ENCODE measurements at places on chromosomes 7 and 10.

GRCh38 chr10:95758351-95759025, 2.5 kb downstream of the ENTPD1 start:
- no peak for DNase-seq

DNA sequence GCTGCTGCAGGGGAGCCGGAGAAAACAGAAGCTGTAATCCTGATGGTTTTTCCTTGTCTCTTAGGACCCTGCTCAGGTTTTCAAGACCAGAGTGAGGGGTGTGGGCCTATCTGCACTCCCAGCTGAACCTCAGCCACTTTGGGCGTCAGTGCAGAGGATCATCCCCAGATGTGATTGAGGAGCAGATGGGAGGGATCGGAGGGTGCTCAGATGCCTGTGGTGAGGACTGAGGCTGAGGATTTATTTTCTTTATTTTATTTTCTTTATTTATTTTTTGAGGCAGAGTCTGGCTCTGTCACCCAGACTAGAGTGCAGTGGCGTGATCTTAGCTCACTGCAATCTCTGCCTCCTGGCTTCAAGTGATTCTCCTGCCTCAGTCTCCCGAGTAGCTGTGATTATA, 13.9 kb downstream of the COL26A1 start:
- no peak for DNase-seq

DNA sequence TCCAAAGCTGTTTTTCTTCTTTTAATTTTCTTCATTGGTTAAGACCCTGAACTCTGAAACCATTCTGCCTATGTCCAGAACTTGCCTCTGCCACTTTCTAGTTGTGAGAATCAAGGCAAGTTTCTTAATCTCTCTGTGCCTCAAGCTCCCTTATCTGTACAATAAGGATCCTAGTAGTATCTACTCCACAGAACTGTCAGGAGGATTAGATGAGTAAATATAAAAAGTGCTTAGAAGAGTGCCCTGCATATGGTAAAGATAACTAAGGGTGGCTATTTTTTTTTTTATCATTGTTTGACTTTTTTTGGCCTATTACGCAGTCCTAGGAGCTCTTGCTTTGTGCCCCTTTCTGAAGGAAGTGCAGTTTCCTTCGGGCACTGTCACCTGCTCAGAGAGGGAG, 46.4 kb upstream of the RAPGEF5 start:
- no peak for DNase-seq

GRCh38 chr7:4820405-4820966, 41.3 kb downstream of the PAPOLB start:
- DNase-seq, result no peak

DNA sequence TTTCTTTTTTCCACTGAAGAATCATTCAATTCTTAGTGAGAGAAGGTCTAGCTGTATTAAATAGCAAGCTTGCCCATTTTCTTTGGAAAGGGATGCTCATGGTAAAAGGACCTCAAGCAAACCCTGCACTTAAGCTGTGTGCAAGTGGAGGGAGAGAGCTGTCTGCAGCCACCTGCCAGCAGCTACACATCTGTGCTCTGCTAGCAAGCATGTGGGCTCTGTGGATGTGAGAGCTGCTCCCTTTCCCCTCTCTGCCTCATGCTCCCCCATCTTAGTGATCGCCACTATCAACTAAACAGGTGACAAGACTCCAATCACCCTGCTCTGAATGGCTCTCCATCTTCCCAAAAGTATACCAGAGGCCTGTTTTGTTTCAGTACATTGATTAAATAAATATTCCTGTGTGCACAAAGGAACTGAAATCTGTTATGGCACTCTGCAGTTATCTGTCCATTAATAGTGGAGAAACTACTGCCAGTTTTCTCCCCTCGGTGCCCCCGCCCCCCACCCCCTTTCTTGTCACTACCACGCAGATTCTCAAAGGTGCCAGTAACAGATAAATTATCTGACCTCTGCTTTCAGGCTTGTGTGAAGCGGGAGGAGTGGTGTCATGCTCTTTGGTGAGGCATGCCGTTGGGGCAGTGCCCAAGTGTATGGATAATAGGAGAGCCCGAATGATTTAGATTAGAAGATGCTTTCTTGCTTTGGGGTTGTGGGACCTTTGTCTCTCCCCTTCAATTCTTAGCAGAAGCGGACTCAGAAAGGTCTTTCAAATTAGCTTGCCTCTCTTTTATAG, 26.4 kb downstream of the AUTS2 start:
- DNase-seq, result no peak

GRCh38 chr7:38465956-38466355, 165.2 kb downstream of the AMPH start:
- DNase-seq, result no peak

DNA sequence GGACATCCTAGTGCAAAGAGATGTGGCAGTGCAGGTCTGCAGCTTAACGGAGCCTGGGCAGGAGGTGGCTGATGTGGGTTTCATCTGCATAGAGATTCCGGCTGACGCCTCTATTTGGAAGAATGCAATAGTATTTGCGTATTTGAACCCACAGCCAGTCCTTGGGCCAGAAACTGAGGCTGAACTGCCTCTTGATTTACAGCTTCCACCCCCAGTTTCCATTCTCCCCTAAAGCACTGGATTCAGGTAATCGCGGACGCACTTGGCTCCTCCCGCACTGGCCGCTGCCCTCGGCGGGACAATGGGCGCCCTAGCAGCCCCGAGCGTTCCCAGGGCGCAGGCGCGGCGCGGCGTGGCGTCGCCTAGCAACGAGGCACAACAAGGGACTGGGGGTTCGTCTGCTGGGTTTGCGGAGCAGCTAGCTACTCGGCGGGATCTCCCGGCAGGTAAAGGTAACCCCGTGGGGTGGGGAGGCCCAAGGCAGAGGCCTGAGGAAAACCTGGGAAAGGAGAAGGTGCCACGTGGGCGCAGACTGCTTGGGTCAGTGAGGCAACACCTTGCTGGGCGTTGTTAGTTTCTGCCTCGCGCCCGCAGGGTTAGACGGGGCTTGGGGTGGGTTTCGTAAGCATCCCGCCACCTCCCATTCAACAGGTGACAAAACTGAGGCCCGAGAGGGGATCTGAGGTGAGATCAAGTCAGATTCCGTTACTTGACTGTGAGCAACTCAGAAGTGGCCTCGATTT, at the start of gene ARMC3:
TSS of gene ARMC3 (plus strand) at position 393 of the 743 bp plus-strand sequence. CDS start 3,944 bp downstream, outside the sequence.
- peak; percentile 80 for DNase-seq

GRCh38 chr7:44673771-44674170, 67.3 kb downstream of the OGDH start:
- DNase-seq, result no peak

- no peak for DNase-seq
Observed at GRCh38 chr7:70392877-70393435, 739.0 kb upstream of the GALNT17 start.

DNA sequence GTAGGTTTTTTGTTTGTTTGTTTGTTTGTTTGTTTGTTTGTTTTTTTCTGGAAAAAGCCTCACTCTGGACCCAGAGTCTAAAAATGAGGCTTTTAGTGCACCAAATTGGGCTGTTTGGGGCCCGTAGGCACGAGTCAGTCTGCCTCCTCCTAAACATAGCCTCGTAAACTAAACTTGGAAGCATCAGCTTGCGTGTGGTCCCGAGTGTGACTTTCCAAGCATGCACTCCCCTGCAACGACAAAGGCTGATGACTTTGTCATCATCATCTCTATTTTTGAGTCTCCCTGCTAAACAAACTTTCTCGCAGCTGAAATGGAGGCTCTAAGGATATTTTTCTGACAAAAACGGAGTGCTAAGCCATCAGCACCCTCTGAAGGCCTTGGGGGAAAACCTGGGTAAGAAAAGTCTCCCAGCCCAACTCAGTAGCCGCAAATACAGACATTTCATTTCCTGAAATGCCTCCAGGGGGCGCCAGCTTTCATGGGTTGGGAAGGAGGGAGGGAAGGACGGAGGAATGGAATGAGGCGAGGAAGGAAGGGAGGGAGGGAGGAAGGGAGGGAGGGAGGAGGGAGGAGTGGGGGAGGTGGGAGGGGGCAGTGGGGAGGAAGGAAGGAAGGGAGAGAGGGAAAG, 245.9 kb downstream of the KCNMA1 start:
- peak; percentile 51 for DNase-seq

- no peak for DNase-seq
Observed at GRCh38 chr10:712089-712488, 22.6 kb upstream of the DIP2C start.

DNA sequence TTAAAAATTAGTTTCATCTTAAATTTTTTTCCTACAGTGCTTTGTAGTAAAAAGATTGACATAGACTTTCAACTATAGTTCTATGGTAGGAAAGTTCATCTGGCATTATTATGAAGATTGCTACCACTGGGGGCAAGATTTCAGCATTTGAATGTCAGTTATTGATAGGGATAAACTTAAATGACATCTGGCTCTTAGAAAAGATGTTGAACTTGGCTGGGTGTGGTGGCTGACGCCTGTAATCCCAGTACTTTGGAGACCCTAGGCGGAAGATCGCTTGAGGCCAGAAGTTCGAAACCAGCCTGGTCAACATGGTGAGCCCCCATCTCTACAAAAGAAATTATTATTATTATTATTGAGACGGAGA, 1.4 kb upstream of the TRA2A start:
- no peak for DNase-seq

DNA sequence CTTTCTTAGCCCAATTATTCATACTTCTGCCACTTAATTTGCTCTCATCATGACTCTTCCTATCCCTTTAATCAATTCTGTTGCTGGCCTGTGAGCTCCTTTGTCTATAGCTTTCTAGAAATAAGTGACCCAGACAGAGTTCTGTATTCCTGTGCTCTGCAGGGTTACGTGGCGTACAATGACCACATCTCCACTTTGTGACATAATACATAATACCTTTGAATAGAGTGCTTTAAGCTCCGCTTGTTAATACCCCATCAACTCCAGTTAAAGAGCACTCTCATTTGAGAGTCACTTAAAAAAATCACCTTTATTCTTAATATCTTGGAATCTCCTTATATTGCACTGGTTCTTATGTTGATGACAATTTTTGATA, 619.0 kb downstream of the PARD3 start:
- DNase-seq, result no peak

GRCh38 chr7:114540291-114540690, 125.7 kb downstream of the FOXP2 start:
- DNase-seq, result no peak

DNA sequence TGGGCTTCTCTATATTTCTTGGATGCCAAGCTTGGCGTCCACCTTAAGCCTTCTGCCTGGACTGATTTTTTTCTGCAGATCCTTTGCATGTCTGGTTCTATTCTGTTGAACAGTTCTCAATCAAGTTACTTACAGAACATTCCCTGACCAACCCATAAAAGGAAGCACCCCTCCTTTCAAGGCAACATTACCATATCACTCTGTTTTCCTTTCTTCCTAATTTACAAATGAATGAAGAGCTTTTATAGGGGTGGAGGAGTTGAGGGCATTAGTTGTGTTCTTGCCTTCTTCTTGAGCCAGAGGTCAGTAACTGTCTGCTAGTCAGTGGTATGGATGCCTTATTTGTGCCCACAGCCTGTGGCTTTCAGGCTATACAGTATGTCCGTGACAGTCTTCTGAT, 361.0 kb downstream of the PHTF2 start:
- no peak for DNase-seq

DNA sequence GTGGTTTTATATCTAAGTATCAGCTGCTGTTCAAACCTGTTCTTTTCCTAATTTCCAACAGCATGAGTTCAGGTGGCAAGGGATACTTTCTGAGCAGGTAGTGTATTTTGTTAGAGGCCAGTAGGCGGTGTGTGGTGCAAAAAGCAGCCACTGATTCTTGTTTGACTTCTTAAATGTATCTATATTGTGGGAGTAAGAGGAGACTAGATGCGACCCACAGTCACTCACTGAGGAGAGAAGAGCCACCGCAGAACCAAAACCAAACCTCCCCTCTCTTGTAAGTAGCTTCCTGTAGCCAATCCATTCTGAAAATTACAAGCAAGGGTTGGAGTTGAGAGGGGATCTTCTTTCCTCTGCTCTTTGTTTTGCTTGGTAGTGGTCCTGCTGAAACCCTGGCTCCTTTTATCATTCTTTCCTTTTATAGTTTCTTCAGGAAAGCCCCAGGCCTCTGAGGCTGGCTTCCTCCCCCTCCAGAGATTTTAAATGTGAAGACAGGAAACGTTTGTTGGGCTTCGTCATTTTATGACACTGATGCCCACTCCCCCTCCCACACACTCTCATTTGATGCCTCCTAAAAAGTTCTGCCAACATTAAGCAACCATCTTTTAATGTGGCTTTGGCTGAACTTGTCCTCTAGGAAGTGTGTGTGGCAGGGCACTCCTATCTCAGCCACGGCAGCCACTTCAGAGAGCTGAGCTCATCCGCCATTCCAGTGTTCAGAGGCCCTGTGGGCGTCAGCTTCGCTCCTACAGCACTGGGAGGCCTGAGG, 566.0 kb downstream of the SUGCT start:
- no peak for DNase-seq

DNA sequence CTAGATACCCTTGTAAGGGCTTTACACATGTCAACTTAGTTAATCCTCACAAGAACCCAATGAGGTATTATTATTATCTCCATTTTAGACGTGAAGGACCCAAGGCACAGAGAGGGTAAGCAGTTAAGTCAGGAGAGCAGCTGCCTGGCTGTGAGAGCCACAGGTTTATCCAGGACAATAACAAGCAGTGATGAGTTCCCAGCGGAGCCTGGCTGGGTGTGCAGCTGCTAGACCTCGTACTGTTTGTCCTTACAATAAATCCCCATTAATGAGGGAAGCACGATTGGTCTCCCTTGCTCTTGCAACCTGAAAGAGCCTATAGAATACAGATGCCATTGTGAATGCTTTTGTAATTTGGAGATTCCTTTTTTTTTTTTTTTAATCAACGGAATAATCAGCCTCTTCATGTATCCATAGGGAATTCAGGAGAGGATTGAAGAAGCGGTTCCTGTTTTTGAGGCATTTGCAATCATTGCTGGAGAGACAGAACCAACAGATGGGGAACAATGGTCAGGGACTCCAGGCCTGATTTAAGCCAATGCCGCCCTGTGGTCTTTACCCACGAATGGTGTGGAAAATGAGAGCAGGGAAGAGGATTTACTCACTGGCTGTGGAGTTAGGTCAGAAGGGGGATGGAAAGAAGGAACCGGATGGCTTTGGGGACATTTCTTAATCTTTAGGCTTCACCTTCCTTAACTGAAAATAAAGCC, 12.3 kb upstream of the ASB4 start:
- no peak for DNase-seq

- no peak for DNase-seq
Observed at GRCh38 chr10:100362570-100363496, 15.8 kb downstream of the SCD start.

DNA sequence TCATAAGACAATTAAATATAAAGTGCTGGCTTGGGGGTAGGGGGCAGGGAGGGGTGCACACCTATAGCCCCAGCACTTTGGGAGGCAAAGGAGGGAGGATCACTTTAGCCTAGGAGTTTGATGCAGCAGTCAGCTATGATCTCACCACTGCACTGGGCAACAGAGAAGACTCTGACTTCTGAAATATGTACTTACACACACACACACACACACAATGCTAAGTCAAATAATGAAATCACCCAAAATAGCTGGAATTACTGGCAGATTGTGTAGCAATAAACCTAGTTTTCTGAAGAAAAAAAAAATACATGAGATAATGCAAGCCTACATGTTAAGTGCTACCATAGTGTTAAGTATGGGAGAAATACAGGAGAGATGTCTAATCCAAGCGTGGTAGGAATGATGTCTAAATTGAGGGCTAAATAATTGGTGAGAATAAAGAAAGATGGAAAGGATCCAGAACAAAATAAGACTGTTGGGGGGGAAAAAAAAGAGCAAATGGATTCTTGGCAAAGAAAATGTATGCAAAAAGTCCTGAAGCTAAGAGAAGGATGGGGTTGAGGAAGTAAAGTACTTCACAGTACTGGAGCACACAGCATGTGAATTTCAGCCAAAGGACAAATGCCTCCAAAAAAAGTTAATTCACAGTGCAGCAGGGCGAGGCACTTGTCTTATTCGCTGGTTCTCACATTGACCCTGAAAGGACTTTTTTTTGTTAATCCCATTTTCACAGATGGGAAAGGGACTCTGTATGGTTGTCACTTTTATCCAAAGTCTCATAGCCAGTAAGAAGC, 73.9 kb downstream of the IGF2BP3 start:
- no peak for DNase-seq

Data from Right ventricle myocardium superior (tissue), 1 donor.